H7 (cell line): ENCODE measurements at places on chromosomes 12 and 14.
A peak's percentile ranks its signal among the peaks of the same experiment; 100 is the strongest.

- DNase-seq = no peak
Observed at GRCh38 chr14:61609884-61610283, 85.4 kb upstream of the HIF1A start.

- DNase-seq = no peak
Observed at GRCh38 chr12:123199936-123200335, 33.0 kb downstream of the MPHOSPH9 start.

DNA sequence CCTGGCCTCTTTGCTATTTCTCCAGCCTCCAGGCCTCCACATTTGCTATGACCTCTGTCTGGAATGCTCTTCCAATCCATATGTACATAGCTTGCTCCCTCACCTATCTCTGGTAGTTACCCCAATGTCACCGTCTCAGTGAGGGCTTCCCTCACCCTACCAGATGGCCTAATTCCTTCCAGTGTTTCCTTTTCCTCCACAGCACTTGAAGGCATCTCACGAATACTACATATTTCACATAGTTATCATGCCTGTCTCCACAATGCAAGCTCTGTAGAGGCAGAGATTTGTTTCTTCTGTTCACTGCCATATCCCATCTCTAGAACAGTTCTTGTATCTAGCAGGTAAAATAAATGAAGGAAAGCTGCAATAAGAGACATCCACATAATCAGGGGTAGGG, 21.3 kb upstream of the HSP90B1 start:
- DNase-seq = no peak

- no peak for DNase-seq
Observed at GRCh38 chr12:110039085-110039807, 9.1 kb downstream of the C12orf76 start.

GRCh38 chr14:60815371-60815770, 80.8 kb downstream of the MNAT1 start:
- no peak for DNase-seq

- DNase-seq = no peak
Observed at GRCh38 chr14:22952418-22952817, 4.5 kb downstream of the HAUS4 start.

GRCh38 chr12:44817687-44818086, 58.4 kb downstream of the NELL2 start:
- no peak for DNase-seq

DNA sequence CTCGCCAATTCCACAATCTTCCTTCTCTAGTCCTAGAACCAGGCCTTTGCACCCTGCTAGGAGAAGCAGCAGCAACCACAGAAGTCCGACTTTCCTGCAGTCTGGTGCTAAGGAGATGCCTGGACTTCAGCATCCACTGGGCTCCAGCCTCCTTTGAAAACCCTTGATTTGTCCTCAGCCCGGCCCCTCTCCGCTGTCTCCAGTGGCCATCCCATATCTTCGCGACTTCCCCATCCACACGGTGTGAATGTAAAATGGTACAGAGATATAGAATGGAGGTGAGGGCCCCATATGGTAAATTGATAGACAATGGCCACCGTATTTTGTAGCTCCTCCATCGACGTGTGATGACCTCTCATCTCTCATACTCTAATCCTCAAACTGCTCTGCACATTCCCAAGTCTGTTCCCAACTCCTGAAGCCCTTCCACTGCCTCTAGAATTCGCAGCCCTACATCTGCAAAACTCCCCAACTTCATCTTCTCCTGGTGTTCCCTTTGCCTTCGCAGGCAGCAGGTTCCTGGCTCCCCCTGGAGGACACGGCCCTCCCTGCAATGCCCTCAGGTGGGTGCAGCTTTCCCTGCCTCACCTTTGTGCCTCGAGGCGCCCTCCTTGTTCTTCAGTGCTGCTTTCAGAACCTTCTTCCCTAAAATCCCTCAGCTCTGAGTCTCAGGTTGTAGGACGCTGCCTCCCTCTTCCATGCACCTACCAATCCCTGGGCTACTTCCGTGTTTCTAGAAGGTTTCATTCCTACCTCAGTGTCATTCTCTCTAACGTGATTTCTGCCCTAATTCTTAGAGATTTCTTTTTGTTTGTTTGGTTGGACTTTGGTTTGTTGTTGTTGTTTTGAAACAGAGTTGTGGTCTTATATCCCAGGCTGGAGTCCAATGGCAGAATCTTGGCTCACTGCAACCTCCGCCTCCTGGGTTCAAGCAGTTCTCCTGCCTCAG, 36.7 kb downstream of the TMBIM6 start:
- peak; percentile 81 for DNase-seq

DNA sequence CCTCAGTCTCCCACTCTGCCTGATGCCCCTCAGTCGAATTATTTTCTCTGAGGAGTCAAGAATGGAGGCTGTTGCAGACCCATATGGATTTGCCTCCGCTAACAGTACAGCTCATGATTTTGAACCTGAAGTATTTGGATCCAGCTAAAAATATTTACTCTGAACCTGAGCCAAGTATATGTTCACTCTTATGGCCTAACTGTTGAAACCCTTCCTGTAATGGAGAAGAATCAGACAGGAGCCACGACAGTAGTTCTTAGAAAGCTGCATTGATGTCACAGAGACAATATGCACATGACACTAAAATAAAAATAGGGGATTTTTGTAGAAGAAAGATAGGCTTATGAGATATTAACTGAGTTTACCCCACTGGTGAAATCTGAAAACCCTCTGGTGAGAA, 1128.3 kb upstream of the FLRT2 start:
- no peak for DNase-seq

- no peak for DNase-seq
Observed at GRCh38 chr12:34598352-34598827, 576.1 kb downstream of the ALG10 start.

GRCh38 chr14:55440385-55440784, at the start of gene TBPL2:
TSS of gene TBPL2 (minus strand) at chr14:55440616. CDS start at chr14:55440449, 167 bp downstream.
- DNase-seq = peak; percentile 91

DNA sequence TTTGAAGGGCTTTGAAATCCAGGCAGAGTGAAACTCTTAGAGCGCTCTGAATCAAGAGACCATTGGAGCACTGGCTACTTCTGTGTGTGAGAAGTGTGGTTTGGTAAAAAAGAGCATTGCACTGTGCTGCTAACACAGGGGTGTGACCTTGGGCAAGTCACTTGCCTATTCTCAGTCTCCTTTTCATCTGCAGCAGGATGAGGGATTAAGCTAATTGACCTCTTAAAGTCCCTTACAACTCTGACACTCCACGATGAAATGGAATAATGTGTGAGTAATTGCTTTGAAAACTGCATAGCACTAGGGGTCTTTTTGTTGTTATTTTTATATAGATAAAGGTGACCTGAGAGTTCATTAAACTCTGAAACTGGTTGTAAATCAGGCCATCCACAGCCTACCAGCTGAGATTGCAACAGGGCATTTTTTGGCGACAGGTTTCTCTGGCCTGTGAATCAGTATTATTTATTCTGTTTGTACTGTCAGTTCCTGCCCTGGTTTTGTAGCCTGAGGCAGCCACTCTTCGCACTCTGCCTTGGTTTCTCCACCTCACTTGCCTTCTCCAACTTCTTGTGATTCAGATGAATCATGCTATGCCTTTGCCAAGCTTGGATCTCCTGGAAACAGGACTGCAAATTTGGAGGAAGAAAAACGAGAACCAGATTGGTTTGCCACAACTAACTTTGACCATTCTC, 159.9 kb upstream of the PARP11 start:
- DNase-seq = no peak

GRCh38 chr12:39989501-39989900, 116.4 kb downstream of the SLC2A13 start:
- no peak for DNase-seq

GRCh38 chr12:22377731-22378496, 43.4 kb upstream of the ST8SIA1 start:
- DNase-seq = no peak

DNA sequence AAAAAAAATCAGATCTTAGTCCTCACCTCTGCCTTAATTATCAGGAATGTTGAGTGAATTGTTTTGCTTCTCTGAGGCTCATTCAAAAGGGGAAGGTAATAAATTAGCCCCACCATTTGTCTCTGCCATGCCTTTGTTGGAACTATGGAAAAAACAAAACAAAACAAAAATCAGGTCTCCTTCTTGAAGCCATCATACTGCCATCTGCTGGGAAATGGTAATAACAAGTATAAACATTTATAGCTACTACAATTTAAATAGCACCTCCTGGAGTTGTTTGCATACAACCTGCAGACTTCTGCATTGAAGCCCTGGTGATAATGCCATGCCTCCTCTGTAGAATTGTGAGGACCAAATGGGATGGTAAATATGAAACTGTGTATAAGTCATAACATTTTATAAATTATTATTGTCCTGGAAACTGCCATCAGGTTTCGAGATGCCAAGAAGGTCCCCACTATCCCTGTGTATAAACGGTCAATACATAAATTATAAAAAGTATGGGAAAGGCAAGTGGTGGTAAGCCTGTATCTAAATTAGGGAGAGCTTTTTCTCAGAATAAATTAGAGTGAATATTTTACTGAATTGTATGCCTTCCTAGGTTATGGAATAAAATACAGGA, 87.2 kb upstream of the FGD4 start:
- peak; percentile 29 for DNase-seq

- DNase-seq = no peak
Observed at GRCh38 chr12:70355972-70356371, 10.1 kb upstream of the KCNMB4 start.

DNA sequence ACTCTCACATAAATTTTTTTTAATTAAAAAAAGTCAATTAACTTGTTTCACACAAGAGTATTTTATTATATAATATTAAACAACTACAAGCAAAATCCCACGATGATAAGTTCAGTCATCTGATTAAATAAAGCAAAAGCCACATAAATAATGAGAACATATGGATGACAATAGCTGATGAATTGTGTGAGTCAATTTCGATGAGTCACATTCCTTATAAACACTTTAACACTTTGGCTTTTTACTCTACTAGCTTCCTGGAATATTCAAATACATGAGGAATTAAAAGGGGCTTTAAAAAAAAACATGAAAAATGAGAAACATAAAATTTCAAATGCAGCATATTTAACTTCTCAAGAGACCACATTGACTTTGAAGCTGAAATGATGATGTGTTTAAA, 95.3 kb downstream of the BCAT1 start:
- DNase-seq = no peak

DNA sequence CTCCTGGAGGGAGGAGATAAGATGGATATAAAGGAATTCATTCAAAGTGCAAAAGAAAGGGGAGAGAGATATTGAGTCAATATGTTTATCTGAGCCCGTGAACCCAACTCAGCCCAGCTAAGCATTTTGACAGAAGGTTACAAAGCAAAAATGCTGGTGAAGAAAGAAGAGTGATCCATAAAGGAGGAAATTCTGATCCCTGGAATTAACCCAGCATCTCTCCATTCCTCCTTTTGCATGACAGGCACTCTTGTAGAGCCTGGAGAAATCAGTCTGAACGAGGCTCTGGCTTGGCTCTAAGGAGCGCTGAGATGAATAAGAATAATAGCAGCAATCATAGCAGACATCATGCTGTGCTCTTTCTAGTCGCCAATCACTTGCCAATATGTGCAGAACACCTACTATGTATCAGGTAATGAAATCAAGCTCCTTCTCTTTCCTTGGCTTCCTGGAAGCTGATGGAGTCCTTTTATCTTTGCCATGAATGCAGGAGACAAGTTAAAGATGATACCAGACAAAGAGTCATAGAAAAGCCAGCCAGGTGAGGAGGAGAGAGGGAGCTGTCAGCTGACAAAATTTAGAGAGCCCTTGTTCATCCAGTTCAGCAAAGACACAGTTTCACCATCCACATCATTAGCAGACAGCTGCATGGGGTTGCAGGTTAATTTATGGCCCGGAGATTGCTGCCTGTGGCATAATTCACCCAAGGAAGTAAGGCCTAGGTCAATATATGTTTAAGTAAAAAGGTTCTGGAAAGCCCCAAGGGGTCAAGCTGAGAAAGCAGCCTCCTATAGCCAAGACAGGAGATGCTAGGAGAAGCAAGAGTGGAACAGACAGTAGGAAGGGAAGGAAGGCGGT, 476.5 kb upstream of the TBX3 start:
- no peak for DNase-seq

DNA sequence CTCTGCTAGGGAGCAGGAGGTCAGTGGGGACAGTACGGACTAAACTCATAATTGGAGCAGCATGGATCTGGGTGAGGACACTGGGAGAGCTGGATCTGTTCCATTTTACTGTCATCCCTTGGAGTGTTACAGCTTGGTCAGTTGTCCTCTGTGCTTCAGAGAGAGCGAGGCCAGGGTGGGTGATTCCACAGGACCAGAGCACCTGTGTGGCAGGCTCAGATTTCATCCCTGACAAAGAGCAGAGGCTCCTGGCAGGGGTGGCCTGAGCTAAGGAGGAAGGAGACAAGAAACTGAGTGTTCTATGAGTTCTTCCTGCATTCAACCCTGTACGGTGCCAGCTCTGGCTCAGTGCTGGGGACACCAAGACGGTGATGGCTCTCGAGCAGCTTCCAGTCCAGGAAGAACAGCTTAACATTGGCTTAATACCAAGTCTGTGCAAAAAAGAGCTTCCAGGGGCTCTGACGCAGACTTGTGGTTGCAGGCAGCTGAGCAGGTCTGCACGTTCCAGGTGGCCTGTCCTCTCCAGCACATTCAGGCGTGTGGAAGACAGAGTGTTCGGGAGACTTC, 8.4 kb upstream of the PGF start:
- DNase-seq = no peak

DNA sequence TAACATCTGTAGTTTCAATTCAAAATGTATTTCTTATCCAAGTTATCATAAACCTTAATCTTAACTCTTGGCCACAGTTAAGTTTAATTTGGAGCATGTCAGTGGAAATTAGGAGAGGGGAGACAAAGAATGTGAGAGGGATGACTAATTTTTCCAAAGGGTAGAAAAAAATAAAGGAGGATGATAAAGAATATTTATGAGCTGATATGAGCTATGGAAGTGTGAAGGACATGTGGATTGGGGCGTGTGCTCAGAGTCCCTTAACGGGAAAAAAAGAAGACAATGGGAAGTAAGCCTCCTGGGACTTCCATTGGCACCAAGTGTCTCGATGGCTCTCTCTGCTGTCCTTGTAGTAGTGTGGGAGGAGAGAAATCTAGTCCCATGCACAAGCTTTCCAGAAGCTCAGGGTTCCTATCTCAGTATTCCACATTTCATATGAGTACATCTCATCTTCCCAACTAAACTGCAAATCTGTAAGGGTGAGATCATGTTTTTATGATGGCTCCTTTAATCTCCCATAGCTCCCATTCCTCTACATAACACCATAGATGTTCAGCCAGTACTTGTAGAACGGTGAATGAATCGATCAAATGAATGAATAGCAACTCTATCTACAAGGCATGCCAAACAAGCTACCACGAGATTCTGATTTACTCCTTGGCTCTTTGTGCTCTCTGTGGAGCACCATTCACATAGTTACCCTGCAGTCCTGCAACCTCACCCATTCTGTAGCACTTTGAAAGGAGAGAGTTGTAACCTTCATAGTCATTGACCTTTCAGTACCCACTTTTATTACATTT, 27.4 kb downstream of the BCL2L14 start:
- DNase-seq = no peak

- DNase-seq = peak; percentile 62
Observed at GRCh38 chr12:113087193-113087592, 30.7 kb downstream of the DTX1 start.

DNA sequence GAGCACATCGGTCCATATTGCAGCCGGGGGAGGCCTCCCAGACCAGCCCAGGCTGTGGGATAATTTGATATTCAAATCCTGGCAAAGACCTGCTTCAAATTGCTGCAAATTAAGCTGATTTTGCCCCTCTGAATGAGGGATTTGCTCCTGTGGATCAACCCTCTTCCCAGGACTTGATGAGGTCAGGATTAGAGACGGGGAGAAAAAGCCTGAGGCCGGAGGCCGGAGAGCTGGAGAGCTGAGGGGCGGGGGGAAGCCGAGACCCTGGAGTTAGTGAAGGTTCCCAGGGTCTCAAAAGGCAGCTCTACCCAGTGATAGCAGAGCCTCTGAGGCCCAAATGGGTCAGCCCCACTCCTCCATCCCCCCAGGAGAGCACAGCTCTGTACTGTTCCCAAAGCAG, 17.5 kb upstream of the VSX2 start:
- no peak for DNase-seq

- no peak for DNase-seq
Observed at GRCh38 chr12:28082096-28082495, 108.2 kb upstream of the CCDC91 start.
